EL (cell line): ENCODE measurements at places on chromosomes 6 and 20.
A peak's percentile ranks its signal among the peaks of the same experiment; 100 is the strongest.

DNA sequence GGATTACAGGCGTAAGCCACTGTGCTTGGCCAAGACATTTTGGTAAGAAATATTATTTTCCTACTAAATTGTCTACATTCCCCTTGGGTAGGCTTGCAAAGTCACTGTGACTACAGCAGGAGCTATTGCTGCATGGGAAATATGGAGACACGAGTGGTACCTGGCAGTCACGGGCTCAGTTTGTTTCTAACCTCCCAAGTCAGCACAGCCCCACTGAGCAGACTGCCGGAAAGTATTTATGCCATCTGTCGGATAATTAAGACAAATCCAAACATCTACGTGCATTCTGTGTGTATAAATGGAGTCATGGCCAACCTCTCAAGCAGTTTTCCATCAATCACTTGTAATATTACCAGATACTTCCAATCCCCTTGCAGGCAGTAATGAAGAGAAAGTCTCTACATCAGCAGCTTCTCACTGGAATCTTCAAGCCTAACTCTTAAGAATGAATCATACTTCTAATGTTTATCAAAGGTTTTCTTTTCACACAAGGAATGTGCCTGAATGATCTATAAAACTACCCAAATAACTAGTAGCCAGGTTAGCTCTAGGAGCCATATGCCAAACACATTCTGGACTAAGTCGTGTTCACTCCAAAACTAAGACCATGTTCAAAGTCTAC is 20.1 kb downstream of the PSMB1 start:
- no peak for DNase-seq

DNA sequence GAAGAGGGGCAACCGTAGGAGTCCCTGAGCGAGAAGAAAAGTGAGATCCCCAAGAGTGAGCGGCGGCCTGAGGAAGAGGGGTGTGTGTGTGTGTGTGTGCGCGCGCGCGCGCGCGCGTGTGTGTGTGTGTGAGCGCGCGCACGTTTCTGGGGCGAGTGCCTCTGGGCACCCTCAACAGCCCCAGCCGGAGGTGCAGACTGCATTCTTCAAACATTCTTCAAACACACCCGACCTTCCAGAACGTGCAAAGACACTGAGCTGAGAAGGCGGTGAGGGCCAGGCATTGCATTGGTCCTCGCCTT is 76.2 kb upstream of the FOXP4 start:
- DNase-seq = peak; percentile 41

- DNase-seq = no peak
Observed at GRCh38 chr6:166411271-166411670, 28.5 kb upstream of the MPC1 start.

DNA sequence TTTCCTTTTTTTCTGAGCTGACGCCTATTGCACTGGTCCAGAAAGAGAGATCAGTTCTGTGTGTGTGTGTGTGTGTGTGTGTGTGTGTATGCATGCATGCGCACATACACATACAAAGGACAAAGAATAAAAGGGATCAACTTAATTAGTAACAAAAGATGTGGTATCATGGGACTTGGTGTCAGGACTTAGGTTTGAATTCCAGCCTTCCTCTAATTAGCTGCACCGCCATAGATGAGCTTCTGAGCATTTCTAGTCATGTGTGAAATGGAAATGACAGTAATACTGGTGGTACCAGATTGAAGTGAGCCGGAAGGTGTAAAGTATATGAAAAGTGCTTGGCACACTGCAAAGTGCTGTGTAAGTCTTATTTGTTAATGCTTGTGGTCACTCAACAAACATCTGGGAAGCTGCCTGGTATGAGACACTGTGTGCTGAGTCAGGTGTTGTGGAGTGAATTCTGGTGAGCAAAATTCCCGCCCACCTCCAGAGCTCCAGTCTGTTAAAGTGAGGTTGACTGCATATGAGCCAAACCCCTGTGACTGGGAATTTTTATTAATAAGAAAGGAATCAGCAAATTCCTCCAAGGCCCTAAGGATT is 12.4 kb downstream of the DAAM2 start:
- DNase-seq = peak; percentile 38

DNA sequence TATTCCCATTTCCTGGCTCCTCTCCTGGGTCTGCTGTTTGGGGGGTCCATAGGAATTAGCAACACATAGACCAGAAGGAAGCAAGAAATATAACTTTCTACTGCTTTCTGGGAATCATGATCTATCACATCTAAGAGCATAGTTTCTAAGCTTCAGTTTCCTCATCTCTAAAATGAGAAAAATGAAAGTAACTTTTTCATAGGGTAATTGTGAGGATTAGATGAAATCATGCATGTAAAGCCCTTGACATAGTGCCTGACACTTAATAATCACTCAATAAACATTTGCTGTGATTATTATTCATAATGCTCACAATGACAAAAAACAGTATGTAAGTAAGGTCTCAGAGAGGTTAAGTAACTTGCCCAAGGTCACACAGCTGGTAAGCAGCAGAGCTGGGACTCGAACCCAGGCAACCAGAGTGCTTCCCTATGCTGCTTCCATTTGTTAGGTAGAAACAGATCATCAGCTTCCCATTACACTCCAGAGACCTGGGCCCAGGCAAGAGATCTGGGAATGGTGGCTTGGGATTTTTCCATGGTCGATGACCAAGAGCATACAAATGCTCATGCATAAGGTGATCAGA is 86.6 kb upstream of the MAFB start:
- DNase-seq = no peak

- DNase-seq = no peak
Observed at GRCh38 chr6:17542243-17542642, 57.9 kb upstream of the FAM8A1 start.

DNA sequence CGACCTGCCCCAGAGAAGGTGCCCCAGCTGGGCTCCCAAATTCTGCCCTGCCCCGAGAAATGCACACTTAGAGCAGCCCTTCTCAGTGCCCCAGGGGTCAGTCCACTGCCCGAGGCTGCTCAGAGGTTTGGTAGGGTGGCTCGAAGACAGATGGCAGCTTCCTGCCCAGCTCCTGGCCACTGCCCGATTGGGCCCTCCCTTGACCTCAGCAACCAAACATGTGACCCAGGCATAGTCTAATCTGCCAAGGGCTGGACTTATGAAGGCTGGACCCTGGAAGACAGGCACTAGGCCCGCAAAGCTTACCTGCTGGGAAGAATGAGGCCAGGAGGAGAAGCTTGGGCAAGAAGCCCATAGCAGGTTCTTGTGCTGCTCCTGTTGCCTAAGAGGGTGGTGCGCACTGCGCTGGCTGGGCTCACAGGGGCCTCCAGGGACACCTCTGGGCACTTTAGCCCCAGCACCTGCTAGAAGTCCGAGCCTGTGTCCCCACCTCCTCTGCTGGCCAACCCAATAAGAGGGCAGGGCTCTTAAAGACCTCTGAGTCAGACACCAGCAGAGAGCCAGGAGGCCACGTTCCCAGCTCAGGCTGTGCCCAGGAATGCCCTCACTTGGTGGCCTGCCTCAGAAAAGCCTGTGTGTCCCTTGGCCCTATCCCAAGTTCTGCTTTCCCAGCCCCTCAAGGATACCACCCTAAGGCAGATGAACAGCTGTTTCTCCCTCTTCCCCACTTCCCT is 5.5 kb downstream of the SIGLEC1 start:
- peak; percentile 52 for DNase-seq

DNA sequence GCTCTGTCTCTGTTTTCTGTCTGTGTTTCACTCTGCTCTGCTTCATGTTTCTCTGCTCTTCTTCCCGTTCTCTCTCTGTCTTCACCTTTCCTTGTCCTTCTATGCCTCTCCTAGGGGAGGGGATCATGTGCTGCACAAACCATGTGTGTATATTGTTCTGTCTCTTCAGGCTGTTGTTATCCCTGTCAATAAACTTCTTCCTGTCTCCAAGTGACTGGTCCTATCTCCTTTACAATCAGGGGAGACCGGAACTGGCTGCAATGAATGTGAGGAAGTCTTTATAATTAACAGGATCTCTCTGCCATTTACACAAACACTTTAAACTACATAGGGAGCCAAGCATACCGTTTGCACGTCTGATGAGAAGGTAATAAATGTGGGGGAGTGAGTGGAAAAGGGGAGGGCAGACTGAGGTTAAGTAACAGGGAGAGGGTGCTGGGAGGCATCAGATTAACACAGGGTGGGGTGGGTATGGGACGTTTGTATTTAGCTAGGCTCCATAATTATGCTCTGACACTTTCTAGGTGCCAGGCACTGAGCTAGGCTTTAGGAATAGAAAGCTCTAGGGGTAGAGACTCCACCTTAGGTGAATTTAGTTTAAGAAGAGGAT is 626.1 kb downstream of the DHX35 start:
- no peak for DNase-seq

- DNase-seq = no peak
Observed at GRCh38 chr6:43060034-43060754, 763 bp downstream of the KLC4 start.

DNA sequence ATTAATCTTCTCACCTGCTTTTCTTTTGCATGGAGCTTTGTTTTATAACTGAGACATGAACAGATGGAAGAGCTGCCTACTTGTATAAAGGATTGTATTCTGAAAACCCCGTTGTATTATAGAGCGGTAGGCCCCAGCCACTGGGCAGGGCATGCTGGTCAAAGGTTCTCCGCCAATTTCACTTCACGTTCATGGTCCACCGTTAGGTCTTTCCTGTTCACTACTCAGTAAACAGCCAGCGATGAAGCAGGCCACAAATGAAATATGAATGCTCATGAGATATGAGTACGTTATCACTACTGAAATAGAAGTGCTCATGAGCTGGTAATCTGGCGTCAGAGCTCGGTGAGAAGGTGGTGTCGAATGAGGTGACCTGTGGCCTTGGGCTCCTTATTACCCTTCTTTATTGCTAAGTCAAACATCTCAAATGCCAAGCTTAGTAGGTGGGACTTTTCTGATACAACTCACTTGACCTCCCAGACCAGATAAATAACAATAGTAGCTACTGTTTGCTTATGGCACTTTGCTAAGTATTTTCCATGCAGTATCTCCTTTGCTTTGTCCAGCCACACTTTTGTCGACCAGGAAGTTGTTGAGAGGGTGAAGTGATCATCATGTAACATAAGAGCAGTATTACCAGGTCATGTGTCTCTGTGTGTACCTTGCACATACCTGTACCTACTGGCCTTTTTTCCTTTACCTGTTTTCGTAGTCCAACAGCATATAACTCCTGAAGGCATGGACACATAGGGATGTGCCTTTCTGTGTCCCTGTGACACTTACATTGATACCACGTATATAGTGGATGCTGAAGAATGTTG is 16.7 kb downstream of the EDN3 start:
- DNase-seq = no peak

DNA sequence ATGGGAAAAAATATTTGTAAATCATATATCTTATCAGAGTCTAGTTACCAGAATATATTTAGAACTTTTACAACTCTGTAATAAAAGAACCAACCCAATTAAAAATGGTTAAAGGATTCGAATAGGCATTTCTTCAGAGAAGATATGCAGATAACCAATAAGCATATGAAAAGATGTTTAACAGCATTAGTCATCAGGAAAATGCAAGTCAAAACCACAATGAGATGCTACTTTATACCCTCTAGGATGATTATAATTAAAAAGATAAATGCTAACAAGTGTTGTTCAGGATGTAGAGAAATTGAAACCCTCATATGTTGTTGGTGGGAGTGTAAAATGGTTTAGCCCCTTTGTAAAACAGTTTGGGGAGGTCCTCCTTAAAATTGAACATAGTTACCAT is 94.1 kb downstream of the LRRC1 start:
- peak; percentile 50 for DNase-seq

- no peak for DNase-seq
Observed at GRCh38 chr6:151121900-151122299, 117.9 kb upstream of the AKAP12 start.

DNA sequence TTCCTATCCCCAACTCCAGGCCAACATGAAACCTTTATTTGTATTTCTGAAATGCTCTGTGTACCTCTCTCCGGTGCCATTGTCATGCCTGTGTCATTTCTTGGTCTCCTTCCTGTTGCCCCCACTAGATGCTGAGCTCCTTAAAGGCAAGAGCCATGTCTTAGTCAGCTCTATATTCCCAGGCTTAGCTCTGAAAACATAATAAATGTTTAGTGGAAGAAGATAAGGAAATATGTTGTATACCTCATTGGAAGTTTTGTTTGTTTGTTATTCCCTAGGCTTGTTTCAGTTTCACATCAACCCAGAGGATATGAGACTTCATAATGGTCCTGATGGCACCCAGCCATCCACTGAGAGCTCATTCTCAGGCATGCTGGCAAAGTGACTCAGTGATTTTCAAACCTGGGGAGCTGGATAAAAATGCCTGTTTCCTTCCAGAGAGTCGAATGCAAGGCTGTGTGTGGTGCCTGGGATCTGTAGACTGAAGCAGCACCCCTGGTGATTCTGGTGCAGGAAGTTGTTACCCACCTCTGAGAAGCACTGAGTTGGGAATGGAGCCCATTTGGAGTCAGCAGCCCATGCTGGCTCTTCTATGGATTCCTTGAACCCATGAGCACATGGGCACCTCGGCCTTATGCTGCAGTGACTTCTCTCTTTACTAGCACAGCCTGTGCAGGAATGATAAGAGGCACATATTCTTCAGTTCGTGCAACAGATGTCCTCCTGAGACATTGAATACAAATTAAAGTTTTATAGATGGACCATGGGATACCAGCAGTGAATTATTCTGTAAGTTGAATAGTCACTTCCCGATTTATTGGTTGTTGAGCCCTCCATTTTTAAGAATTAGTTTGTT is 205.2 kb downstream of the FARS2 start:
- DNase-seq = peak; percentile 80

GRCh38 chr6:26044140-26045064 is 42.8 kb upstream of the HFE start:
- no peak for DNase-seq

DNA sequence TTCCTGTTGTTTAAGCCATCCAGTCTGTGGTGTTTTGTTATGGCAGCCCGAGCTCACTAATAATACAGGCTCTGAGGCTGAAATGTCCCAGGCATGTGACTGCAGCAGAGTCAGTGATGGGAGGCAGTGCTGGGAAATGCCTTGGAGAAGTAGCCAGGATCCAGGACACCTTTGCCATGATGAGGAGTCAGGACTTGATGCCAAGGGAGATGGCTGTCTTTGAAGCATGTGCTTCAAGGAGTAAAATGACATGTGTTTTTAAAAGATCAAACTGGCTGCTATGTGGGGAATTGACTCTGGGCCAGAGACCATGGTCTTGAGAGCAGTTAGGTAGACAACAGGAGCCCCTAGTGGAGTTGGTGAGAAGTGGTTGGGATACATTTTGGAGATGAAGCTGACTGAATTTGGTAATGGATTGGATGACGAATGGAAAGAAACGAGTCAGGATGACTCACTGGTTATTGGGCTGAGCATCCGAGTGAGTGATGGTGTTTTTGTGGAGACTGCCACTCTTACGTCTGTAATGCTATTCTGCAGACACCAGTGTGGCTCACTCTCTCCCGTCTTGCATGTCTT is 322.2 kb downstream of the PLCB1 start:
- DNase-seq = peak; percentile 90
